Tongue (tissue), 3 donors: ENCODE measurements at places on chromosomes 12 and 14. TPM values are rescaled to one million over a fixed set of nuclear protein-coding genes. Genes with fewer than 3 reads are reported as not detected.

LRP1-AS gene
- total RNA-seq, result not detected

TMEM52B gene
- total RNA-seq, result not detected

ITGB7 gene
- total RNA-seq, result 1.2 TPM

TDP1 gene
- 16.8 TPM for total RNA-seq

HOXC5 gene
- total RNA-seq, result not detected
